ENCODE measurements at places on chromosomes 11 and 22. TPM values are rescaled to one million over a fixed set of nuclear protein-coding genes. Genes with fewer than 3 reads are reported as not detected.

Gene GDPD4
- total RNA-seq, result not detected

Gene P2RY2
- total RNA-seq, result 0.27 TPM

Gene ZBTB16
- total RNA-seq, result 224 TPM

Gene IMMP1L
- total RNA-seq, result 17.3 TPM

Gene GPR152
- total RNA-seq, result 0.25 TPM

Gene UBASH3B
- total RNA-seq, result 33.5 TPM

Gene CARNS1
- 25.0 TPM for total RNA-seq

Gene TKFC
- 32.9 TPM for total RNA-seq

Gene RAG1
- 2.1 TPM for total RNA-seq

Gene IGLL5
- total RNA-seq, result 0.93 TPM

Gene NUDT8
- total RNA-seq, result 5.2 TPM

Gene RFPL2
- not detected for total RNA-seq

DNA sequence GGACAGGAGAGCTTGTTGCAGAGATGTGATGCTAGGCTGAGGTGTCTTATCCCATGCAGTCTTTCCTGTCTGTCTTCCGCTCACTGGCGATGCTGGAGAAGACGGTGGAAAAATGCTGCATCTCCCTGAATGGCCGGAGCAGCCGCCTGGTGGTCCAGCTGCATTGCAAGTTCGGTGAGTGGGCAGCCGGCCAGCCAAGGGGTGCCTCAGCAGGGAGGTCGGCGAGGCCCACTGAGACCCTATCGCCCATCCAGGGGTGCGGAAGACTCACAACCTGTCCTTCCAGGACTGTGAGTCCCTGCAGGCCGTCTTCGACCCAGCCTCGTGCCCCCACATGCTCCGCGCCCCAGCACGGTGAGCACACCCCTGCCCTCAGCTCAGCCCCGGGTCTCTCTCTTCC is 1.7 kb downstream of the RAD9A start:
- H3K27me3 ChIP-seq, result no peaks in the 10 kb centered on the region
- H3K4me3 ChIP-seq, result no peak overlapping the region
- H3K4me1 ChIP-seq, result peaks cover 44% of the 10 kb centered on the region
- DNase-seq, result no peak
- peaks cover 33% of the 10 kb centered on the region for H3K36me3 ChIP-seq
- no peak overlapping the region for H3K27ac ChIP-seq

DNA sequence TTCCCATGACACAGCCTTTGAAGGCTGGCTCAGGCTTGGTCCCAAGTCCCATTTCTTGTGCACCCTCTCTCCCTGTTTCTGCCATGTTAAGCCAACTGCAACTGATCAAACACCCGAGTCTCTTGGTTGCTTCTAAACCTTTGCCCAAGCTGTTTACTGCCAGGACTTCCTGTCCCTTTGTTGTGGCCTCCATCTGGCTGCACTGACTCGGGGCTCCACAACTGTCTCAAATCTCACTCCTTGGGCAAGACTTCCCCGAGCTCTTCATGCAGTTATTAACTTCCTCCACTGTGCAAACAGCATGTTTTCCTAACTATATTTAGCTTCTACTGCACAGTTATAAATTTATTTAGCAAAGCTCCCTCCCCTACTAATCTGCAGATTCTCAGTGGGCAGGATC is 4.3 kb downstream of the VPREB1 start:
- H3K27me3 ChIP-seq, result no peaks in the 10 kb centered on the region
- DNase-seq, result peak; percentile 37
- no peak overlapping the region for H3K4me3 ChIP-seq
- no peak overlapping the region for H3K27ac ChIP-seq
- no peaks in the 10 kb centered on the region for H3K36me3 ChIP-seq
- H3K4me1 ChIP-seq, result peaks cover 30% of the 10 kb centered on the region

GRCh38 chr11:12274056-12274455 is 103.3 kb upstream of the PARVA start:
- H3K27me3 ChIP-seq, result no peaks in the 10 kb centered on the region
- no peak overlapping the region for H3K4me3 ChIP-seq
- H3K4me1 ChIP-seq, result no peaks in the 10 kb centered on the region
- H3K27ac ChIP-seq, result no peak overlapping the region
- no peak for DNase-seq
- H3K36me3 ChIP-seq, result no peaks in the 10 kb centered on the region

DNA sequence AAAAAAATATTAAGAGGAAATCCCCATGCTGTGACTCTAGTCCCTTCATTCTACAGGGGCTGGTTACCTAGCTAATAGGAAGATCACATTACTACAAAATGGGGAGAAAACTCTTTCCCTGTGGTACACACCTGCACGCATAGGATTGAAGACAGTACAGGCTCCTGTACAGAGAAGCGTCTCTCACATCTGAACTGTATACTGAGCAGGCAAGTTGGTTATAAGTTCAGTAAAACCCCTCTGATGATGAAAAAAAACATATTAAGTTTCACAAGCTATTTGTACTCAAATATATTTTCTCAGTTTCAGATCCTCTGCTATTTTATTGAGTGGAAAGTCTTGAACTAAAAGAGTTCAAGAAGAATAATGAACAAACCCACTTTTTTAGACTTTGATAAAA is 156.9 kb upstream of the HSD17B12 start:
- H3K36me3 ChIP-seq, result no peaks in the 10 kb centered on the region
- H3K4me3 ChIP-seq, result no peak overlapping the region
- H3K27me3 ChIP-seq, result peaks cover 2% of the 10 kb centered on the region
- no peak for DNase-seq
- H3K27ac ChIP-seq, result no peak overlapping the region
- H3K4me1 ChIP-seq, result no peaks in the 10 kb centered on the region

- H3K4me3 ChIP-seq, result no peak overlapping the region
- H3K36me3 ChIP-seq, result peaks cover 1% of the 10 kb centered on the region
- DNase-seq, result no peak
- H3K27me3 ChIP-seq, result no peaks in the 10 kb centered on the region
- H3K27ac ChIP-seq, result no peak overlapping the region
These were observed 20.8 kb upstream of the ADORA2A start for GRCh38 chr22:24406322-24407277.

- no peak overlapping the region for H3K27ac ChIP-seq
- DNase-seq, result no peak
- H3K4me1 ChIP-seq, result peaks cover 15% of the 10 kb centered on the region
- H3K4me3 ChIP-seq, result no peak overlapping the region
- no peaks in the 10 kb centered on the region for H3K36me3 ChIP-seq
These were observed 18.3 kb downstream of the TSSC4 start for GRCh38 chr11:2418693-2419360.

GRCh38 chr22:47233316-47234243 is 471.1 kb downstream of the TBC1D22A start:
- no peak for DNase-seq
- no peak overlapping the region for H3K4me3 ChIP-seq
- H3K36me3 ChIP-seq, result no peaks in the 10 kb centered on the region
- no peaks in the 10 kb centered on the region for H3K4me1 ChIP-seq
- H3K27me3 ChIP-seq, result no peaks in the 10 kb centered on the region

- peaks cover 38% of the 10 kb centered on the region for H3K4me1 ChIP-seq
- DNase-seq, result peak; percentile 59
- peaks cover 55% of the 10 kb centered on the region for H3K27me3 ChIP-seq
- no peaks in the 10 kb centered on the region for H3K36me3 ChIP-seq
- no peak overlapping the region for H3K27ac ChIP-seq
These were observed 25.5 kb downstream of the CTTN start for GRCh38 chr11:70423523-70424505.

DNA sequence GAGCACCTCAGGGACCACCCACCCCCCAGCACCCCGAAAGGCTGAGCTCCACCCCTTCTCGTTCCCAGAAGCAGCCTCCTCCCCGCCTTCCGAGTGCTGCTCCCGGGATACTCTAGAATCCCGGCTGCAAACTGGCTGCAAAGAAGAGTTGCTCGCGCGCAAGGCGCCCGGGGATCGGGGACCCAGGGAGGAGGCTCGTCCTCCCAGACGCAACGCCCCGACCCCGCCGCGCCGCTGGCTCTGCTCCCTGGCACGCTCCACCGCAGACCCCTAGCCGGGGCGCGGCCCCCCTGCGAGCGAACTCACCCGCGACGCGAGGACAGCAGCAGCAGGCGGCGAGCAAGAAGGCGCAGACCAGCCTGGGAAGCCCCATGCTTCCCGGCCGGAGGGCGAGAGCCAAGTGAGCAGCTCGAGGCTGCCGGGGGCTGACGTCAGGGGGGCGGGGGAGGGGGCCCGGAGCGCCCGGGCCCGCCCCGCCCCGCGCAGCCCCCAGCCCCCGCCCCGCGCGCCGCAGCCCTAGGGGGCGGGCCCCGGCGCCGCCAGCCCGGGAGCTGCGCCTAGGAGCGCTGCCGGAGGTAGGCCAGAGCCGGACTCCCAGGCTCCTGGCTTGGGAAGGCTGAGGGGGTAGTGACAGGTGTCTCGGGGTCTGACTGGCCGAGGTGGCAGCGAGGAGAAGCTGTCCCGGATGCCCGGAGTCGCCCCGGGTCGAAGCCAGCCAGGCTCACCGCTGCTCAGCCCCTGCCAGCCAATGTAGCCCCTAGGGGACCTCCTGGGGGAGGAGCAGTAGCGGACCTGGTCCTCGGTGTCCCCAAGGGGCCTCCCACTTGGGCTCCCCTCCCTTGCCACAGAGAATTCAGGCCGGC is at the start of gene MCAM:
MCAM (minus strand) TSS at position 402 of the 863 bp plus-strand sequence; CDS start at position 373, 29 bp downstream.
- H3K27ac ChIP-seq, result no peak within 1 kb of the TSS
- H3K27me3 ChIP-seq, result peaks cover 31% of the 10 kb centered on the region
- no peaks in the 10 kb centered on the region for H3K36me3 ChIP-seq
- DNase-seq, result peak; percentile 52
- peak within 1 kb of the TSS; percentile 4 for H3K4me3 ChIP-seq

- H3K4me3 ChIP-seq, result no peak overlapping the region
- no peaks in the 10 kb centered on the region for H3K4me1 ChIP-seq
- no peaks in the 10 kb centered on the region for H3K36me3 ChIP-seq
- DNase-seq, result no peak
- no peaks in the 10 kb centered on the region for H3K27me3 ChIP-seq
These were observed 867.2 kb upstream of the RAG2 start for GRCh38 chr11:37465221-37465620.

DNA sequence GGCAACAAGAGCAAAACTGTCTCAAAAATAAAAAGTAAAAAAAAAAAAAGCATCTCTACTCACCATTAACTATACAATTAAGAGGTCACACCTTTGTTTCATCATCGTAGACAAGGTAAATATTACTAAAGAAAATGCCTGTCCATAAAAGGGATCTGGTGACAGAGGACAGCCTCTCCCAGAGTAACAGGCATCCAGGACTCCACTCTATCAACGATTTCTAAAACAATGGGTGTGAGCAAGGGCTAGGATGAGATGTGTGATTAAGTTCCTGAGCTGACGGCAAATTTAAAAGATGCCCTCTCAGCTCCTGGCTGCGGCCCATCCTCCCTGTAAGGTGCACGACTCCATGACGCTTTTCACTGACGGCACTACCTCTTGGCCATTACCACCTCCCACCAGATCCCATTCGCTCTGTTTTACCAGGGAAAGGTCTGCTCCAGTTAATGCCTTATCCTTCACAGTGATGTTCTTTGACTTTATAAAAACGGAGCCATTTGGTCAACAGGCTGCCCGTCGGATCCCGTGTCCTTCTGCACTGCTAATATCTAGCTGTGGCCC is 2.3 kb upstream of the TMEM45B start:
- no peak for DNase-seq
- no peak overlapping the region for H3K4me3 ChIP-seq
- no peaks in the 10 kb centered on the region for H3K36me3 ChIP-seq
- H3K27ac ChIP-seq, result no peak overlapping the region

DNA sequence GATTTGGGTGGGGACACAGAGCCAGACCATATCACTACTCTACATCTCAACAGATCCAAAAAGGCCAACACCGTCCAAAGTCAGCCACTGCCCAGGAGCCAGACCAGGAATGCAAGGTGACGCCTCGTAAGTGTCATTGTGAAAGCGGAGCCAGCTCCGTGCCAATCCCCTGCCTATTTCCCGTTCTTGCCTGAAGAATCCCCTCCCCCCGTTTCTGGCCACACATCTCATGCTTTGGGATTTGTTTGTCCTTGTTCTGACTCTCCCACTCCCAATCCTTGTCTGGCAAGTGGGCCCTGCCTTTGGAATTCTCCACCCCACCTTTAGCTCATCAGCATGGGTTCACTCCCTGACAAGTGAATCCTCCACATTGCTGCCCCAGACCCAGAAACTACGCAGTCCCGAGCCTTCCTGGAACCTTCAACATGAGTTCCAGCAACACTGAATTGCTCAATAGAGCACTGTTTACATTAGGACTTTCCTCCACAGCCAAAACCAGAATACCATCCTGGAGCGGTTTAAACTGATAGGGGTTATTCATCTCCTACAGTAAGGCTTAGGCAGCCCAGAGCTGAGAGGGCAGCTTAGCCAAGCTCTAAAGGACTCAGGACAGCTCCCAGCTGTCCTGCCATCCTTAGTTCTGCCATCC is 6.0 kb upstream of the SLC35C1 start:
- DNase-seq, result no peak
- H3K27ac ChIP-seq, result no peak overlapping the region
- no peak overlapping the region for H3K4me3 ChIP-seq
- no peaks in the 10 kb centered on the region for H3K27me3 ChIP-seq

DNA sequence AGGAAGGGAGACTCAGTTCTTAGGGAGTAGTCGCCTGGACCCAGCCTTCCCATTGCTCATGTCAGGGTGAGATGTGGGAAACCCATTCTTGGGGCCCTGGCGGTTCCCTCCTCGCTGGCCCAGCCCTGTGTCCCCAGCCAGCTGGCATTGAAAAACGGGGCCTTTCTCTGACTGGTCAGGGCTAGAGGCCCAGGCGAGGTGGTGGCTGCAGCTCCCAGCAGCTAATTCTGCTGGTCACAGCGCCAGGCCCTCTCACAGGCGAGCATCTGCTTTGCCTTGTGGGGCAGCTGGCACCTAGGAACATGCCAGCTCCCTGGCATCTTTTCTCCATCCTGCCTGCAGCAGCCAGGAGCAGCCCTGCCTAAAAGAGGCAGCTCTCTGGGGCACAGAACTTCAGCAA is 20.1 kb downstream of the TSPAN18 start:
- no peak overlapping the region for H3K27ac ChIP-seq
- no peaks in the 10 kb centered on the region for H3K36me3 ChIP-seq
- H3K4me1 ChIP-seq, result no peaks in the 10 kb centered on the region
- no peak for DNase-seq
- H3K4me3 ChIP-seq, result no peak overlapping the region
- no peaks in the 10 kb centered on the region for H3K27me3 ChIP-seq

DNA sequence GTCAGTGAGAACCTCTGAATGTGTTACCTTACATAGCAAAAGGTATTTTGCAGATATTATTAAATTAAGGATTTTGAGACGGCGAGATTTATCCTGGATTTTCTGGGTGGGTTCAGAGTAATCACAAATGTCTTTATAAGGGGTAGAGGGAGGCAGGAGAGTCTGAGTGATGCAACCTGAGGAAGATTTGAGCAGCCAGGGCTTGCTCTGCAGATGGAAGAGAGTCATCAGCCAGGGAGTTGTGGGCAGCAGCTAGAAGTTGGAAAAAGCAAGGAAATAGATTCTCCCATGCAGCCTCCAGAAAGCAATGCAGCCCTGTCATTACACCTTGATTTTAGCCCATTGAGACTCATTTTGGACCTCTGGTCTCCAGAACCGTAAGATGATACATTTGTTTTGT is 4.1 kb upstream of the WDR74 start:
- H3K4me1 ChIP-seq, result peaks cover 30% of the 10 kb centered on the region
- DNase-seq, result no peak
- H3K4me3 ChIP-seq, result no peak overlapping the region
- no peaks in the 10 kb centered on the region for H3K27me3 ChIP-seq
- no peak overlapping the region for H3K27ac ChIP-seq
- no peaks in the 10 kb centered on the region for H3K36me3 ChIP-seq

GRCh38 chr22:35914665-35915476 is 113.8 kb downstream of the RBFOX2 start:
- H3K36me3 ChIP-seq, result no peaks in the 10 kb centered on the region
- peak; percentile 19 for DNase-seq
- H3K27ac ChIP-seq, result no peak overlapping the region
- no peaks in the 10 kb centered on the region for H3K4me1 ChIP-seq
- no peak overlapping the region for H3K4me3 ChIP-seq

GRCh38 chr11:117819096-117820040 is 5.2 kb downstream of the FXYD2 start:
- no peaks in the 10 kb centered on the region for H3K36me3 ChIP-seq
- H3K4me3 ChIP-seq, result no peak overlapping the region
- no peak overlapping the region for H3K27ac ChIP-seq
